ENCODE measurements at places on chromosomes 3 and 15.
A peak's percentile ranks its signal among the peaks of the same experiment; 100 is the strongest.

- DNase-seq = no peak
Measured at GRCh38 chr3:156377718-156378117, 177.2 kb downstream of the SSR3 start.

DNA sequence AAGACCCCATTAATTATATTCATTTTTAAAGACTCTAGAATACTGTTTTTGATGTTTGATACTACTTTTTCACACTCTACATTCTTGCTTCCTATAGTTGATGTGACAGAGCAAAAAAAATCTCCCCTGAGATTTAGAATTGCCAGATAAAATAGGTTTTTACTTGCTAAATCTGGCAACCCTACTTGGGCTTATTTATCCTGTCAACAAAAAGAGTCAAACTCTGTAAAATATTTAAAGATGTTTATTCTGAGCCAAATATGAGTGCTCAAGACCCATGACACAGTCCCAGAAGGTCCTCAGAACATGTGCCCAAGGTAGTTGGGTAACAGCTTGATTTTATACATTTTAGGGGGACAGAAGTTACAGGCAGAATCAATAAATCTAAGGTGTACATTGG, 72.3 kb downstream of the DAPK2 start:
- DNase-seq = peak; percentile 60

- no peak for DNase-seq
Measured at GRCh38 chr3:123275691-123276090, 73.9 kb downstream of the SEC22A start.

DNA sequence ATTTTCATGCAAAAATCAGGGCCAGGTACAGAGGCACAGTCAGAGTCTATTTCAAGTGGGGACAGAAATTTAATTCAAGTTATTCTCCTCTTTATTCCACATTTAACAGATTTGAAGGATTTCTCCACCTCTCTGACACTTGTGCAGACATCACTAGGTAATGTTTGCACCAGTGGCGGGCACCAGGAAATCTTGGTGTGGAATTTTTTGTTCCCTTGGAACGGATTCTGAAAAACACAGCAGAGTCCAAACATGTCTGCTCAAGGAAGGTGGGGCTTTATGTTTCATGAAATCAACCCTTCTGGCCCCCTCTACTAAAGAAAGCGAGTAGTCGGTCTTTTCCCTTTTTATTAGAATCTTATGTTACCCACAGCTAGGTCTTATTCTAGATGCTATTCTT, 271.2 kb upstream of the MDFIC2 start:
- no peak for DNase-seq

- DNase-seq = peak; percentile 74
Measured at GRCh38 chr3:29889215-29889614, 608.3 kb downstream of the RBMS3 start.

DNA sequence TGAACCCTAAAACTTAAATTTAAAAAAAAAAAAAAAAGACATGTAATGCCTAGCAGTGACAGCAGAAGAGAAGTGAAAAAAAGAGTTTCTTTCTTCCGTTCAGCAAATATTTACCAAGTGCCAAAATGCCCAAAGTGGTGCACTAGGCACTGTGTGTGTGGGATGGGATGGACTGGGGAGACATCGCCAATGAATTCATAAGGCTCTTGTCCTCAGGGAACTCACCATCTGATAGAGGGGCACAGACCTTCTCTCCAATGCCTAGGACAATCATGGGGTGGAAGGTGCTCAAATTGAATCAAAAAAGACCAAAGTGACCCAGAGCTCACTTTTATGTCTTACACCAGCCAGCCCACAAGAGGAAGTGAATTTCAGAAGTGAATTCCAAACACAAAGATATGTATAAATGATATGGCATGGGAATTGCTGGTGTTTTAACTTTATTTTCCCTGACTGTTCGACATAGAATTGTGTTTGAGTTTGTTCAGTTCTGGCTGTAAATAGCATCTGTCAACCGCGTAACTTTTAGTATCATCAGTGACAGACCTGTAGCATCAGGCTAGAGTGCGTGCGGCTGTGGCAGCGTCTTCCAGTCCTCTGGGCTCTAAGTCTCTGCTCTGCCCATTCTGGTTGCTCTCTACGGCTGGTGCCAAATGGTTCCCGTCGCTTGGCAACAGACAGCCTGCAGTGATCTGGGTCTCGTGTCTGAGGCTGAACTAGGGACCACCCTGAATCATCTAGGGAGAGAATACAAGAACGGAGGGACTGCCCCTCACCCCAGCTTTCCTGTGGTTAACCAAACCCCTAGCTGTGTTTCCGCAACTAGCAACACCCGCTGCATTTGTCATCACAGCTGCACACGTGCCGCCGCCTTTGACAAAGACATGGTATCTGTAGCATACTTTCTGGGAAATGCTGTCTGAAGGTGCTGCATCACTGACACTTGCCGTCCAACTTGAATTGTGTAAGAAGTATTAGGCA, 154.0 kb upstream of the THBS1 start:
- peak; percentile 92 for DNase-seq

GRCh38 chr3:120625159-120625586, 29.0 kb downstream of the NDUFB4 start:
- DNase-seq = no peak

GRCh38 chr3:129034642-129035041, 25.9 kb upstream of the GP9 start:
- DNase-seq = no peak

- no peak for DNase-seq
Measured at GRCh38 chr3:10855871-10856662, 40.0 kb downstream of the SLC6A11 start.

- peak; percentile 62 for DNase-seq
Measured at GRCh38 chr3:132255041-132255745, 62.0 kb upstream of the ACP3 start.

DNA sequence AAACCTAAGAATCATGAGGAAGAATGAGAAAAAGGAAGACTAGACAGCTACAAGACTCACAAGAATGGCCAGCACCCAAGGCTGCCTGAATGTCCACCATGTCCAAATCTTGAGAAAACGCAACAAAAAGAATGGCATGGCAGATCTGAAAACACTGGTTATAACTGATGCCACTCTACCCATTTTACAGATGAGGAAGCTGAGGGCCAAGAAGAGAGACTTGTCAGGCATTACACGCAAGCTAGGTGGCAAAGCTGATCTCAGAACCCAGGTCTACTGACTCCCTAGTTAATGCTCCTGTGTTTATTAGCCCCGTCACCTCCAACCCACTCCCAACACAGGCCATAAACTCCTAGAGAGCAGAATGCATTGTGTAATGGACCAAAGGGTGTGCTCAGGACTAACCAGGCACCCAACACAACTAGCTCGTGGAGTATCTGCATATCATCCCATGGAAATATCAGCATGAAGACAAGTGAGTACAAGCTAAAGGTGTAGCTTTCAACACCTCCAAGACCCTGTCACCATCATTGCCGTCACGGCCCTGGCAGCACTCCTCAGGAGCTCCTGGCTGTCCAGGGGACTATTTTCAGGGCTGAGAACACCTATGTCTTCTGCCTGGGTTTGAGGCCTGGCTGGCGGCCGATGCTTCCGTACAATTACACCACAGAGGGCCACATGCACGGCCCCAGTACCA, 111.7 kb downstream of the XXYLT1 start:
- DNase-seq = no peak

DNA sequence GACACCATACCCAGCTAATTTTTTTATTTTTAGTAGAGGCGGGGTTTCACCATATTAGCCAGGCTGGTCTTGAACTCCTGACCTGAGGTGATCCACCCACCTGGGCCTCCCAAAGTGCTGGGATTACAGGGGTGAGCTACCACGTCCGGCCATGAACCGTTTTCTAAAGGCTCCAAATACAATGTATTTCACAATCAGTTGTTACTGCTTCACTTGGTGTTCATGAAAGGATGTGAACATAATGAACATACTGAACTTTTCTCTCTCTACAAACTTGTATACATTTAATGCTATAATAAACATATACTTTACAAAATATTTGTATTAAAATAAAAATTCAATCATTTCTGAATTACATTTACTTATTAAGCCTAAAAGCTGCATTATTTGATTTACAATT, 28.9 kb downstream of the TBL1XR1 start:
- DNase-seq = no peak

GRCh38 chr3:72818092-72818773, 30.0 kb downstream of the SHQ1 start:
- peak; percentile 46 for DNase-seq
